ENCODE measurements at places on chromosomes 11 and 22.
A peak's percentile ranks its signal among the peaks of the same experiment; 100 is the strongest.

- DNase-seq, result no peak
Measured at GRCh38 chr11:44899959-44900358, 50.7 kb downstream of the TP53I11 start.

GRCh38 chr11:122793515-122793914 is 44.8 kb upstream of the CRTAM start:
- DNase-seq, result no peak

DNA sequence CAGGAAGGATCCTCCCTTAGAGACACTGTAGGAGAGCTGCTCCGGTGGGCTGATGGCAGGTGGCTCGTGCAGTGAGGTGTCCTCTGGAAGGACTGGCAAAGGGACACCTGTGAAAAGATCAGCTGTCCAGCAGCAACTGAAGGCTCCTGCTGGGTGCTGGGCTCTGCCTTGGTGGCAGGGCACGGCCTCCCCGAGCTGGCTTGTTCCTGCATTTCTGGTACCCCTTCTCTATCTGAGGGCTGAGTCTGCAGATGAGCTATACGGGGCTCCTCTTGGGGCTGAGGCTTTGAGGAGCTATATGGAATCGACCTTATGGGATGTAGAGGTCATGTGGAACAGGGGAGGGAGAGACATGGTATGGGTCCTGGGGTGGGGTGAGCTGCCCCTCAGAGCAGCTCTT is 875.8 kb downstream of the BRD1 start:
- DNase-seq, result no peak

DNA sequence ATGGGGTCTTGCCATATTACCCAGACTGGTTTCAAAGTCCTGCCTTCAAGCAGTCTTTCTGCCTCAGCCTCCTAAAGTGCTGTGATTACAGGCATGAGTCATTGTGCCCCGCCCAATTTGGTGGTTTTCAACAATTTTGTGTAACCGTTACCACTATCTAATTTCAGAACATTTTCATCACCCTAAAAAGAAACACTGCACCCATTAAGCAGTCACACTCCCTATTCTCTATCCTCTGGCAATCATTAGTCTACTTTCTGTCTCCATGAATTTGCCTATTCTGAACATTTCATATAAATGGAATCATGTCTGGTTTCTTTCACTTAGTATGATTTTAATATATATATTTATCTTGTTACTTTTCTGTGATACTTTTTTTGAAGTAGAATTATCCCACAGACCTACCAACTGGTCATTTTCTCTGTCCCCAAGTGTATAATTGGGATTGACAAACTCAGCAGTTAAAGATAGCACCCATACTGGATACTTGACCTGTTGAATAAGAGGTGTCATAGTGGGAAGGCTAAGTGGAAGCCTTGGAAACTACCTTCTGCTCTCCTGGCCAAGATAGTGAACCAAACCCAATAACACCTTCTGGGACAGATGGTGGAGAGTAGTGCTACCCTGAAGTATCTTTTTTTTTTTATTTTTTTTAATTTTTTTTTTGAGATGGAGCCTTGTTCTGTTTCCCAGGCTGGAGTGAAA is 64.8 kb downstream of the STIM1 start:
- peak; percentile 52 for DNase-seq

GRCh38 chr11:32464078-32464477 is 28.7 kb upstream of the WT1 start:
- no peak for DNase-seq

DNA sequence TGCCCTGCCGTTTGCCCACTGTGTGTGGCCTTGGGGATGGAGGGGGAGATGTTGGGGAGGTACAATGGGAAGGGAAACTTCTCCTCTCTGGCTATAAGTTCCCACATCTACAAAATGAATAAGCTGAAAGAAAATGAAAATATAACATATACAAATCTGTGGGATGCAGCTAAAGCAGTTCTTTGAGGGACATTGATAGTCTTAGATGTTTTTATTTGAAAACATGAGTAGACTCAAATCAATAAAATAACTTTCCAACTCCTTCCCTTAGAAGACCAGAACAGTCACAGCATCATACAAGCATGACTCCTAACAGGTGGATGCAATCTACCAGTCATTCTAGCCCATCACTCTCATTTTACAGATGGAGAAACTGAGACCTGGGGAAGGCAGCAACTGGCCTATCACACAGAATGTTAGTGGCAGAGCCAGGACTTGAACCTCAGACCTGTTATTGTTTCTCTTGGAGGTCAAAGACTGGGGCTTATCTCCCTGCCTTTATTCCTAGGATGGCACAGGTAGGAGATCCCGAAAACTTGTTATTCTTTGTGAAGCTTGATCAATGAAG is 25.2 kb upstream of the CCDC86 start:
- DNase-seq, result no peak

DNA sequence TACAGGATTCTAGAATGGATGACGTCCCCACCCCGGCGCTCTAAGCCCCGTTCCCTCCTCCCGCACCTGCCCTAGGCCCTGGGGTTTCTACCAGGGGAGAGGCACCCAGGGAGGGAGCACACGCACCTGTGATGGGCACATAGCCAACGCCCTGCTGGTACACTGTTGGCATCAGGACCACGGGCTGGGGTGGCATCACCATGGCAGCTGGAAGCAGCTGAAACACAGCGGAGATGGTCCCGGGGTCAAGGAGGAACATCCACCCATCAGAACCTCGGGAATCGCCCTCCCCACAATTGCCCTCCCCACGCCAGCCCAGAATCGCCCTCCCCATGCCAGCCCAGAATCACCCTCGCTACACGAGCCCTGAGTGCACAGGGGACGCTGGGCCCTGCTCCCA is 23.6 kb downstream of the TOLLIP start:
- no peak for DNase-seq

DNA sequence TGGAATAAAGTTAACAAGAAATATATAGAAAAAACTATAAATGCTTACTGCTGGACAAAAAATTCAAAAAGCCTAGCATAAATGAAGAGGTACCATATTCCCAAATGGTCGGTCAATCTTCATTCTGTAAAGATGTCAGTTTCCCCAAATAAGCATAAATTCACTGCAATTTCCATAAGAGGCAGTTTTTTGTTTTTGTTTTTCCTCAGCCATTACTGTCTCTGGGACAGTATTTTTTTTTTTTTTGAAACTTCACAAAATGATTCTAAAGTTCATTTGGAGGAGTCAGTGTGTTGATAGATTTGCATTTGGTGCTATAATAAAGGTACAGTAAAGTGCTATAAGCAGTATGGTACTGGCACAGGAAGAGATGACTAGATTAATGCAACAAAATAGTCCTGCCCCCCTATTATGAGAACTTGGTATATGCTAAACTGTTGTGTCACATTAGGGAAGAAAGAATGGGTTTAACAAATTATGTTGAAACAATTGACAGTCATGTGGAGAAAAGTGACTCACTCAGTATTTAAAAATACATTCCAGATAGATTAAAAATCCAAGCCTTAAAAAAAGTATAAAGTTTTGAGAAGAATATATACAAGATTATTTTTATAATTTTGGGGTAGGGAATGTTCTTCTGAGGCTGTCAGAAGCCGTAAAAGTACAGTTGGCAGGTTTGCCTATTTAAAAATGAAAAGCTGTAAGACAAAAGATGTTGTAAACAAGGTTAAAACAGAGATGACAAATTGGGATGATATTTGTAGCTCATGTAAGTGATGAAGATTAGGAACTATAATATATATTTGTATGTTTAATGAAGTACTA is 2.6 kb upstream of the FTH1 start:
- DNase-seq, result no peak

DNA sequence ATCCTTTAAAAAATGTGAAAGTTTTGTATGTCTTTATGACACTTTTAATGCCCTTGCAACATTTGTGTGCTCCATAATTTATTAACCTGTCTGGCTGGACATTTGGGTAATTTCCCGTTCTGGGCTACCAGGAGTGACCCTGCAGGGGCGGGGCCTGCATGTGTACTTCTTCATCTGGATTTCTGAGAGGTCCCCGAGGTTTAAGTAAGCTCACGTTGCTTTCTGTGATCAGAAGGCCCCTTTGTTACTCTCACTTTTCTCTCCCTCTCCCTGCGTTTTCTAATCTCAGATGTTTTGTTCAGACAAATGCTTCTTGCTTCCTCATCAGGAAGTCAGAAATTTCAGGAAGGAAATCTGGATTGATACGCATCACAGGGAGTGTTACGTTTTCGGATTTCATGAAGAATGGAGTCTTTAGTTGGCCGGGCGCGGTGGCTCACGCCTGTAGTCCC is 78.9 kb upstream of the CRYBB3 start:
- DNase-seq, result no peak
